ENCODE measurements at places on chromosomes 4 and X. TPM values are rescaled to one million over a fixed set of nuclear protein-coding genes. Genes with fewer than 3 reads are reported as not detected.

DNA sequence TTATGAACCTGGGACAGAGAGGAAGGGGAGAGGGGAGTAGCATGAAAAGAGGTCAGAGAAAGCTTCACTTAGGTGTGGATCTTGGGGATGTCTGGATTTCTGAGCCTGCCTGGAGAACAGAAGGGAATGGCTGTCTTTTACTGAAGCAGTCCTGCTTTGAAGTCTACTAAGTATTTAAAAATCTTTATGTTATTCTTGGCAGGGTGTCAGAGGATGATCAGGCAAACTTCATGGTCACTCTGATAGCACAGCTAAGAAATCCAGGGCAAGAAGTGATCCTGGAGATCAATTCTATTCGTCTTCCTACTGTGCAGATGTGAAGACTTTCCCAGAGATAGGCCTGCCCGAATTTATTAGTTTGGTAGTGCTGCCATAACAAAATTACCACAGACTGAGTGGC lies 464.4 kb upstream of the BOD1L1 start:
- DNase-seq, result no peak

- DNase-seq, result no peak
Observed at GRCh38 chr4:185541251-185541727, 6.0 kb upstream of the PDLIM3 start.

GRCh38 chr4:82293304-82293703 lies 80.5 kb downstream of the HNRNPD start:
- no peak for DNase-seq

DNA sequence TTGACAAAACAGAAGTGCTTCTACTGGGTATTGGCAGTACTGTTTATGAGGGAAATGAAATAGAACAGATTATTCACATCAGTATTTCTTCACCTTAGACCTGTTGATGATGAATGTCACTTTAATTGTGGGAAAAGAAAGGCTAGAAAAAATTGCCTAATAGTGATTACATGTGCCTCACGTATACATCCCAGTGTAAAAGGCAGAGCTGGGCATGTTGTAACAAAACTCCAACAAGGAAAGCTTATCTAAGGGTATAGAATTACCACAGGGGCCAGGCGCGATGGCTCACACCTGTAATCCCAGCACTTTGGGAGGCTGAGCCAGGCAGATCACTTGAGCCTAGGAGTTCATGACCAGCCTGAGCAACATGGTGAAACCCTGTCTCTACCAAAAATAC lies 4.2 kb downstream of the PGM2 start:
- no peak for DNase-seq

GRCh38 chr4:14132301-14132700 lies 504.8 kb upstream of the BOD1L1 start:
- DNase-seq, result no peak

GRCh38 chrX:123477673-123478072 lies 255.2 kb downstream of the THOC2 start:
- no peak for DNase-seq

GRCh38 chrX:118448273-118448783 lies 47.3 kb upstream of the DOCK11 start:
- DNase-seq, result no peak

DNA sequence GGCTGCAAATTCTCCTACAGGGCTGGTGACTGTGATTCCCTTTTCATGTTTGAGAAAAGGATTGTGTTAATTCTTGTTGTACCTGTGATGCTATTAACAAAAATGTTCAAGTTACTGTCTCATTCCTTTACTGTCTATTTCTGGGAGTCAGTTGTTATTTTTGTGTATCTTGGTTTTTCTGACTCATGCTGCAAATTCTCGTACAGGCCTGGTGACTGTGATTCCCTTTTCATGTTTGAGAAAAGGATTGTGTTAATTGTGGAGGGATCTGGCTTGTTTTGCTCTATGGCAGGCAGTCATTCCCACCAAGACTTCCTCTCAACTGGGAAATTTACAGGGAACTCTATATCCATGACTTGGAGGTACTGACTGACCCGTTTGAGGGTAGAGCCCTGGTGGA lies 693.4 kb upstream of the INTU start:
- DNase-seq, result peak; percentile 47

GRCh38 chrX:39242187-39242586 lies 440.9 kb downstream of the MID1IP1 start:
- peak; percentile 77 for DNase-seq

DNA sequence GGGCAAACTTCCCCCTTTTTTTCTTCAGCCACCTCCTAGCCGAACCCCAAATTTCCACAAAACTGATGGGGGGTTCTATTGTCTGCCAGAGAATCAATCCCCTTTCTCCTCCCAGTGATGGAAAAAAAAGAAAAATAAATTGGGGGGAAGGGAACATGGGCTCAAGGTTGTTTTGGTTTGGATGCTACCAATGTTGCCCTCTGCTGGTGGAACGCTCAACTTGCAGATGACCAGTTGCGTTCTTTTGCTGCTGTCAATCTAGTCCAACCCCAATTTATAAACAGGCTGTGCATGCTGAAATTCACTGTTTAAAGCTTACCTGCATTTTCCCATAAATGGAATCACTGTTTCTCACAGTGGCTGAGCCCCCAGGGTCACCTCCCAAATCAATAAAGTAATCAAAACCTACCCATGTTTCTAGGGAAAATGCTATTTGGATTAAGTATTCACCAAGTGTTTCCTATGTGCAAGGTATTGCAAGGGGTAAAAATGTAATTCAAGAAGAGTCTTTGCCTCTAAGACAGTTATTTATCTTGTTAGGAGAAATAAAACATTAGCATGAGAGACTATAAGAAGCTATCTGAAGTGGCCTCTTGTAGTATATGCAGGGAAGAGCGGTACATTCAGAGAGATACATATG lies 116.7 kb upstream of the TMEM164 start:
- DNase-seq, result peak; percentile 55

DNA sequence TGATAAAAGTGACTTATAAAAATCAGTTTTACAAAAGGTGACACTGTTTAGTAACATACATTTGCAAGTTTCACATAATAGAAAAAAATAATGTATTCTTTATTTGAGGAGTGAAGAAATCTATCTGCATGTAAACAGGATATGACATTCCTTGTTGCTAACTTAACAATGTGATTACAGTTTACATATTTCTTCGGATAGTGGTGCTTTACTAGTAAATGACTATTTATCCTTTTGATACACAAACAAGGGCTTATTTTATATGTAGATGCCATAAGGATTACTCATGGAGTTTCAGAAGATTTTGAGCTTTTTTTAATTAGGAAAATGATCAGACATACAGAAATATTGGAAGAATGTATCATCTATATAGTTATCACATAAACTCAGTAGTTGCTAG lies 126.5 kb downstream of the SLIT2 start:
- no peak for DNase-seq

- peak; percentile 95 for DNase-seq
Observed at GRCh38 chr4:8537041-8537461, 43.1 kb upstream of the GPR78 start.

- peak; percentile 36 for DNase-seq
Observed at GRCh38 chr4:51943221-51943620, 76.9 kb downstream of the LRRC66 start.

DNA sequence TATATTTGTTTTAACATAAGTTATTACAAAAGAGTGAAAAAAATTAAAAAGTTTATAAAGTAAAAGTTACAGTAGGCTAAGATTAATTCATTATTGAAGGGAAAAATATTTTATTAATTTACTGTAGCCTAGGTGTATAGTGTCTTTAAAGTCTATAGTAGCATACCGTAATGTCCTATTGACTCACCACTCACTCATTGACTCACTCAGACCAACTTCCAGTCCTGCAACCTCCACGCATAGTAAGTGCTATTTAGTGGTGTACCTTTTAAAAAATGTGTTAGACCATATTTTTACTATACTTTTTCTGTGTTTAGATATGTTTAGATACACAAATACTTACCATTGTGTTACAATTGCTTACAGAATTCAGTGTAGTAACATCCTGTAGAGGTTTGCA lies 841.1 kb downstream of the CENPC start:
- no peak for DNase-seq

- no peak for DNase-seq
Observed at GRCh38 chrX:72376124-72376523, 70.4 kb upstream of the CITED1 start.

GRCh38 chr4:25628451-25628850 lies 27.2 kb upstream of the SLC34A2 start:
- no peak for DNase-seq

DNA sequence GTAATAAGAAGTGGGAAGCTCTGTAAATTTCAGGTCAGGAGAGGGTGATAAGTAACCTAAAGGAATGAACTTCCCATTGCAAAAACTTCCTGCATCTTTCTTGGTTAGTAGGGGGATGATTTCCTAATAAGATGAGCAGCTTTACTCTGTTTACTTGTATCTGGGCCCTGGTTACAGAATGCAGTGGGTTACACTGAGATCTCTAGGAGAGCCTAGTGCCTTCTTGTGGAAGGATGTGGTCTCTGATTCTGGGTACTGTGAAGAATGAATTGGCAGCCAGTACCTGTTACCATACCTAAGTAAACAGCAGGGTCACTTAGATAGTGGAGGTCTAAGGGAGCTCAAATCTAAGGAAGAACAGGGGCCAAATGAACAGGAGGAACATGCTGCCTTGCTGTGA lies 320.6 kb downstream of the ARHGAP10 start:
- no peak for DNase-seq

- DNase-seq, result no peak
Observed at GRCh38 chr4:54184581-54184980, 44.5 kb upstream of the PDGFRA start.

GRCh38 chr4:66028668-66029067 lies 358.4 kb upstream of the EPHA5 start:
- no peak for DNase-seq

DNA sequence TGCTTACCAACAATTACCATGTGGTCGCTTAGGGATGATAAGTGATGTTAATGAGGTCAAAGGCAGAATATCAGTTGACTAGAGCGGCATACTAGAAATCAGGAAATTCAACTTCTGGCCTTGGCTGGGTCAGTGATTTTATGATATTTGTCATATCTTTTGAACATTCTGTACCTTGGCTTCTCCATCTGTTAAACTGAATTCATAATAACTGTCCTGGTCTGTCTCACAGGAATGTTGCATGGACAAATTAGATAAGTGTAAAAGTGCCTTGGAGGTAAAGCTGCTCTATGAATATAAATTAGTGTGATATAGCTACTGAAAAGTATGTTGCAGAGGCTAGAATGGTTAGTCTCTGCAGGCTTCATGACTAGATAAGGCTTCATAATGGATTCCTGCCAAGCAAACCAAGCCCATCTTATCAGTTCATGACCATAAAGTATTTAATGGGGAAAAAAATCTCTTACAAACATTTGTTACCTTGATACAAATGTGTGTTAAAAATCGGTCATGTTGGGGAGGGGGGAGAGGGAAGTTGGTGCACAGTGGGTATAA lies 104.6 kb upstream of the BMPR1B start:
- DNase-seq, result no peak

DNA sequence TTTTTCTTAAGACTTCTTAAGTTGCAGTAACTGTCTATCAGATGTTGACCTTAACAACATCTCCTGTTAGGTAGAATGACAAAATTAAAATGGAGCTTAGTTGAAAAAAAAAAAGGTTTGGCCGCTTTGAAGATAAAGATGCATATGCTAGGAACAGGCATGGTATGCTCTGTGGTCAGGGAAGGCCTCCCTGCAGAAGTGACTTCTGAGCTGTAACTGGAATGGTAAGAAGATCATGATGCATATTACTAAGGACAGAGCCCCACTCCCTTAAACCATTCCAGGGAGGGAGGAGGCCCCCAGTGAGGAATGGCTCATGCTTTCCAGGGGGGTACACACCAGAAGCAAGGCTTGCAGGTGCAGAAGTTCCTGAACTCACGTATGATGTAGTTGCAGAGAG lies 43.7 kb downstream of the PDLIM5 start:
- no peak for DNase-seq

DNA sequence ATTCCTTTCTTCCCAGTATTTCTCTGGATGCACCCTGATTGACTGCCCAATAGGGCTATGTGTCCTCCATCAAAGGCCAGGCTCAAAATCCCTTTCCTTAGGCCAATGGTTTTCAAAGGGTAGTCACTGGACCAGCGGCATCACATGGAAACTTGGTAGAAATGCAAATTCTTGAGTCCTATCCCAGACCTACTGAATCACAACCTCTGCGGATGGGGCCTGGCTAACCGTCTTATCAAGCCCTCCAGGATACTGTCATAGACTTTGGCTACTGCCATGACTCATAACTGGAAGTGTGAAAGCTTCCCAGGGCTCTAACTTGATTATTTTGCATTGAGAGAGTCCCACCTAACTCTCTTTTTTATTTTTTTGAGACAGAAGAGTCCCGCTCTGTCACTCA lies 71.9 kb upstream of the TFDP3 start:
- peak; percentile 76 for DNase-seq

DNA sequence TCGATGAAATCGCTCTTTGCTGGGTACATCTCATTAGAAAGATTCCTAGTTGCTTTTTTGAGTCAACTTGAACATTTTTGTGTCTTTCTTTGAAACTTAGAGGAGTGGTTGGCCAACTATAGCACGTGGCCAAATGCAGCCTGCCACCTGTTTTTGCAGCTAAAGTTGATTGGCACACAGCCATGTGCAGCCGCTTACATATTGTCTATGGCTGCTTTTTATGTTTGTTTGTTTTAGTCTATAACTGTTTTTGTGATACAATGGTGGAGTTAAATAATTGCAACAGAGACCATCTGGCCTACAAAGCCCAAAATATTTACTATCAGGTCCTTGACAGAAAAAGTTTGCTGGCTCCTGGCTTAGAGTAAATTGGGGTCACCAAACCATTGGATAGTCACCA lies 86.3 kb downstream of the CLCN4 start:
- no peak for DNase-seq

DNA sequence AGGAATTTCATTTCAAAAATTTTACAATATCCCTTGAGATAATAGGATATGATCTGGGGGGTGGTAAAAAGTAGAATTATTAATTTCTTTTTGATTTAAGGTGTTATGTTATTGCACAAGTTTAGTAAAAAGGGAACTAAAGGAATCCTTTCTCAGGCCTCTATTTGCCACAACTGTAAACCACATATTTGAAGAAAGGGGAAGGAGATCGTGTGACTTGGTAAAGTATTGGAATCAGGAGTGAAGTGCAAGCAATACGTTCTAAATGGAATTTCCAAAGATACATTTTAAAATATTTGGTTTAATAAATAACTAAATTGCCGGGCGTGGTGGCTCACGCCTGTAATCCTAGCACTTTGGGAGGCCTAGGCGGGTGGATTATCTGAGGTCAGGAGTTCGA lies 35.3 kb upstream of the SCRG1 start:
- DNase-seq, result no peak

GRCh38 chr4:87849612-87850011 lies 16.8 kb downstream of the MEPE start:
- no peak for DNase-seq

The ZNF518B gene
- 25.3 TPM for total RNA-seq

The BCORL1 gene
- 1.4 TPM for total RNA-seq

The CXCR3 gene
- total RNA-seq, result not detected

The NPY5R gene
- total RNA-seq, result not detected

The RGN gene
- 4.4 TPM for total RNA-seq

The LRIT3 gene
- total RNA-seq, result under 0.01 TPM

The LARP7 gene
- 32.2 TPM for total RNA-seq

The ADH1C gene
- 0.59 TPM for total RNA-seq

The RIBC1 gene
- total RNA-seq, result 0.29 TPM

Measured in osteoblast (primary cell).